ENCODE measurements at places on chromosomes 7 and 10. TPM values are rescaled to one million over a fixed set of nuclear protein-coding genes. Genes with fewer than 3 reads are reported as not detected.

Gene ZNF467
- 1.3 TPM for total RNA-seq

Gene STOX1
- total RNA-seq = 0.64 TPM

Gene OR2A7
- not detected for total RNA-seq

Gene C10orf105
- total RNA-seq = not detected

Gene LEP
- not detected for total RNA-seq

Gene VAX1
- total RNA-seq = 1.3 TPM

Gene HKDC1
- total RNA-seq = 11.8 TPM

Gene SAMD9L
- total RNA-seq = 0.49 TPM

Gene GCK
- total RNA-seq = not detected

Gene SCIN
- 0.36 TPM for total RNA-seq

Gene MYL10
- total RNA-seq = not detected

Gene PTPRN2
- total RNA-seq = 1.0 TPM

Measured in A549 treated with Hydrocortisone at 1 μM for 4 hours (cell line).